ENCODE measurements at places on chromosomes 12 and 14.

DNA sequence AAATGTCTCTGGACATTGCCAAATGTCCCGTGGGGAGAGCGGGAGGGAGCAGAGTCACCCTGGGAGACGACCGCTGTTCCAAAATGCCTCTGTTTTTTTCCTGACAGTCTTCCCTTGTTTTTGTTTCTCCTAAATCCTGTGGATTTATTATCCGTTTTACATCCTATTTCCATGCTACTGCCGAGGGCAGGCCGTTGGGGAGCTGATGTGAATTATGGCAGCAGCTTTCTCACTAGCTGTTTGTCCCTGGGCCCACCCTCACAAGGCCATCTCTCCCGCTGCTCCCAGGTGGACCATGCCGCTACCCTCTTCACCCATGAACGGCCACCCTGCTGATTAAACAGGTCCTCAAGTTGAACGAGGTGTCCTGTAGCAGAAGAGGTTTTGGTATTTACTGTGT, 55.2 kb downstream of the FBXL14 start:
- no peak for DNase-seq

- DNase-seq: no peak
Measured at GRCh38 chr14:71783088-71783487, 149.1 kb upstream of the RGS6 start.

- no peak for DNase-seq
Measured at GRCh38 chr12:104345234-104346066, 41.9 kb downstream of the EID3 start.

GRCh38 chr12:30100741-30101140, 317.0 kb upstream of the TMTC1 start:
- no peak for DNase-seq

DNA sequence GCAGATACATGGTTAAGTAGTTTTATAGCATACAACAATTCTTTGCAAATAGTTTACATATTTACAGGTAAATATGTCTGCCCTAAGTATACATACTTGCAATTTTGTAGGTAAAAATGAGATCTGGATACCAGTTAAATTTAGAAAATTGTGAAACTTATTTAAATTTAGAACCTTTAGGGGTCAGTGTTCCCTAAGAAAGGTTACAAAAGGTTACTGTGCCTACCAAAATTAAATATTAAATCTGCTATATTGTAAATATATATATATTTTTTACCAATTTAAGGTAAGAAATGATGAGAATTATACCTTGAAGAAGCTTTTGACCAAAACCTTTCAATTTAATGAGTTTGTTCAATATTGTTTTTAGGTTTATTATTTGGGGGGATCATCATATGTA, 54.0 kb downstream of the MIPOL1 start:
- DNase-seq: no peak

DNA sequence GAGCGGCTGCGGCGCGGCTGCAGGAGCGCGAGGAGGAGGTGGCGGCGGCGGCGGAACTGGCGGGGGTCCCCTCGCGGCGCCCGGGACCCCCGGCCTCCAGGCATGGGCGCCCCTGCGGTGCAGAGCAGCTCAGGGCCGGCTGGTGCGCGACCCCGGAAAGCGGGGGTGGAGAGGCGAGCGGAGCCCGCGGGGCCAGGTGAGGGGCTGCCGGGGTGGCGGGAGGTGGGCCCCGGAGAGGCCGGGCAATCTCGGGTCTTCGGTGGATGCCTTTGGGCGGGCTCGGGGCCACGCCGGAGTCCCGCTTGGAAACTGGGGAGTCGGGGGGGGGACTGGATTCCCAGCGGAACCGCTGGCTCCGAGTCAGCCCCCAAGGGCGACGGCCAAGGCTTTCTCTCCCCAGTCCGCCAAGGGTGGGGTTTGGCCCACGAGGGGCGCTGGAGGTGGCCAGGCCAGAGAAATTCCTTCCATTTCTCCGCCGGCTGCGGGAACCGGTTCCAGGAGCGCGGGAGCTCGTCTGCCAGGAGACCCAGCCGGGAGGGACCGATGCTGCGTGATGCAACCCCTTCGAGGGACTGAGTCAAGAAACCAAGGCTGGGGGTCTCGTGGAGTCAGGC, 13.9 kb upstream of the NR4A1 start:
- DNase-seq: no peak

DNA sequence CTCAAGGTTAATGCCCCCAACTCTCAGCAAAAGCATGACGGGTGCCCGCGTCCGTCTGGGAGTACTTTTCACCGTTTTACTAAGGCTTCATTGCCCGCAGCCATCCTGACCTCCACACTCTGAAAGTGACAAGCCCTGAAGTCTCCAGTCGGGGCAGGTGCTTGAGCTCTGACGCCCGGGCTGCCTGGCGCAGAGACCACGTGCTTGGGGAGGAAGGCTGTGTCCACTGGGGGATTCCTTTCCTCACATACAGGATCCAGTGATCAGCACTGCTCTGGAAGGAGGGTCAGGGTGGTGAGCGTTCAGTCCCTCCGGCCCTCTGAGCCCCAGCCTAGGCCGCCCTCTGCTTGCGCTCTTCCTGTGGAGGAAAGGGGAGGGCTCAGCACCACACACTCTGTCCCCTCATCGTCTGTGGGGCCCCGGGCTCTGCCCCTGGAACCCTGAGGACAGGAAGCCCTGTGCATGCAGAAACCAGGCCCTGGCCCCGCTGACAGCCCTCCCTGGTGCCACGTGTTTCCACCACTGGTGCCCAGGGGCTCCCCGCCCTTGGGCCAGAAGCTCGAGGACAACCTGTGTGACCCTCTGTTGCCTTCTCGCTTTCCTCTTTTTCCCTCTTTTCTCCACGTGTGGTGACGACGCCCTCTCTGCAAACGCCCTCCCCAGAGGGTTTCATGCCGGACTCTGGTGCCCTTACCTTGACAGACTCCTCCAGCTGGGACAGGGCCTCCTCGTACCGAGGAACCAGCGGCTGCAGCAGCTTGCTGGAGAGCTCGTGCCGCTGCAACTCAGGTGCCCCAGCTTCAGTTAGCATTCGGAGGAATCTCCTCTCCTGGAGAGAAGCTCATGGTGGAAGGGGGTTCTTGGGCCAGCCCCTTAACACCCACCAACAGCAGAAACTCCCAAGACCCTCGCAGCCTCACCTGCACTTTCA, 4.9 kb downstream of the DDX51 start:
- DNase-seq: no peak

DNA sequence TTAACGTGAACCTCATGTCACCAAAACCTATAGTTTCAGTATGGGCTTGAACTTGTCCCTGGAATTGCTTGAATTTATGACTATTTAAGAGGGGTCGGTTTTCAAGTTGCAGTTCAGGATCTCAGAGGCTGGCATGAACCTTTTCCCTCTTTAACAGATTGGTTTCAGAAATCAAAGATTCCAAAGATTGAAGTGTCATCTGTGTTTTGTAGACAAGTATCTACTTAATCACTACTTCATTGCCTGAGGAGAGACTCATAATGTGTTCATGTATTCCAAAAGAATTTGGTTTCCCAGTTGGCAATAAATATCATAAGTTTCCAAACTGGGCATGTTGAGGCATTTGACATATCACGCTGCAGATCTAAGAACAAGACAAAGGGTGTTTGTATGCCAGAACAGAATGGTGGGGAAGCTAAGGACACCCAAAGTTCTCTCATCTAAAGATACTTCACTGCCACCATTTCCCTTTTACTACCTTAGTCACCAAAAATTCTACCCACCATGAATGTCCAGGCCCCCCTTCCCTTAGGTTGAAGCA, 199.5 kb downstream of the NUAK1 start:
- DNase-seq: no peak

GRCh38 chr12:812950-813349, 60.6 kb downstream of the WNK1 start:
- DNase-seq: no peak

GRCh38 chr12:89988188-89988915, 279.7 kb upstream of the ATP2B1 start:
- DNase-seq: no peak

GRCh38 chr14:96574633-96575632, 72.8 kb downstream of the PAPOLA start:
- DNase-seq: no peak

DNA sequence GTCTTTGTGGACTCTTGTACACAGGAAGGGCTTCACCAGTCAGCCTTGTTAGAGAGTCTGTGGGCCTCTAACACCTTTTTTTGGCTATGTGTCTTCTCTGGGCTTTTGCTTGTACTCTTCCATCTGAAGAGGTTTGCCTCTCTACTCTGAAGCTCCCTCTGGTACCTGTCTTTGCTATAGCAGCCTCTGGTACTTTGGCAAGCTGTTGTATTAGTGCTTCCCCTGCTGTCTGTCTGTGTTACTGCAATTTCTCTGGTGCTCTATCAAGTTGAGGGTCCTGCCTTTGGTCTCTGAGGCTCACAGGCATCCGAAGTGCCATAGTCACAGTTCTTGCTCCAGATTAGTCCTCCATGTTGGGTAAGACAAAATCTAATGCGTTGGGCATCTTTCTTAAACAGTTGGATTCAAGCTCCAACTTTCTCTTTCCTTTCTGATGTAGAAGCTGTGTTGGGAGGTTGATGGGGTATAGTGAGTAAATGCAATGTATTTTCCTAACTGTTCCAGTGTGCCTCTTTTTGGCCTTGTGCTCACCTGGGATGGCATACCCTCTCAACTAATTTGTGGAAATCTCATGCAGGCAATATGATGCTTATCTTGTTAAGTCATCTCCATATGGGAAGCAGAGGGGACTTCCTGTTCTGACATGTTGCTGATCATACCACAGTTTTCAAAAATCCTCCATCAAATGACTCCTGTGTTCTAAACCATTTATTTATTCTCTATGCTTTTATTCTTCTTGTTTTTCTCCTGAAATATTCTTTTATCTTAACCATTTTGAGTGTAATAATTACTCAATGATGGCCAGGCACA, 88.8 kb downstream of the ATF7IP start:
- peak; percentile 40 for DNase-seq

DNA sequence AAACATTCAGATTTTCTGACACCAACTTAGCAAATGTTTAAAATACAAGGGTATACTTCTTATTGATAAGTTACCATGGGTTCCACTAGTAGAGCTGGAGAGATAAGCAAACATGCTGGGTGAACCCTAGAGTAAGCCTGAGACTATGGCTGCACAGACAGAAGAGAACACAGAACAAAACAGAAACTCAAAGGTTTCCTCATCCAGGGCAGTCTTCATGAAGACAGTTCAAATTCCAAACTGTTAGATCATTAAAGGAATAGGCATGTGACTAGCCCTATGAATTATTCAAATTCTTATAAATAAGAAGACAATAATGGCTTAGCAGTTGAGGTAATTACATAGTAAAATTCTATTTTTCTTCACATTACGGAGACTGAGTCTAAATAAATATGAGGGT, 28.1 kb downstream of the BTBD7 start:
- no peak for DNase-seq

GRCh38 chr12:20472102-20472782, 103.9 kb downstream of the PDE3A start:
- DNase-seq: no peak

DNA sequence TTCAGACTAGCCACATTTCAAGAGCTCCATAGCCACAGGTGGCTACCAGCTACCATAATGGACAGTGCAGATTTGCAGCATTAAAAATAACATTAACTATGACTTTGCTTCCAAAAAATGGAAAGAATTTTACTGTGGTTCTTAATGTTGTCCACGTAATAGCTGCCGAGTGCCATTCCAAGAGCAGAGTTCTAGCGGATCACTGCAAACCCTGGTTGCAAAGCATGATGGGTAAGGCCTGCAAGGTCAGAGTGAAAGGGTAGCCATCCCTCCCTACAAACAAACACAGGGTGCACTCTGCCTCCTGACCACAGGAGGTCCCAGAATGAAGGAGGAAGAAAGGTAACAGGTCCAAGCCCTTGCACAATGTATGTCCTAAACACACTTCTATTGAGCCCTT, 157.6 kb downstream of the DPF3 start:
- DNase-seq: no peak

DNA sequence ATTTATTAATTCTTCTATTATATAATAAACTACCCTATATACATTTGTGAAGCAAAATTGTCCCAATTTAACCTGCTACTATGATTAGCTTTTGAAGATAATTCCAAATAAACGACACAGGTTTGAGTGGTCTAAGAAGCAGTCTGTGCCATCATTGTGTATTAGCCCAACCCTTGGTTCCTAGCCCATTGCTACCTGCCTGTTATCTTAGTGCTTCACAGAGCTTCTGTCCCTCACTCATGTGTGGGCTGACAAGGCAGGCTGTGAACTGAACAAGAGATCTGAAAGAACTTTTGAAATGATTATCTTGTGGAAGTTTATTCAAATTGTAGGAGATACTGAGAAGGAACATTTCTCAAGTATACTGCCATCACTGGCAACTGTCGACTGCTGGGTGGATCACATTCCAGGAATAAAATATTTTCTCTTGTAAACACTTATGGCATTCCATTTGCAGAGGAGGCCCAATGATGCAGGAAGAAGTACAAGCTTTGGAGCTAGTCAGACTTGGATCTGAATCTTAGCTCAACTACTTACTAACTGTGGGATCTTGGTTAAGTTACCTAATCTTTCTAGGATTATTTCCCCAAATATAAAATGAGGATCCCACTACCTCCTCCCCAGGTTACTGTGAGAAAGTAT, 7.8 kb upstream of the MTERF2 start:
- no peak for DNase-seq

GRCh38 chr12:12784911-12785814, at the start of gene APOLD1:
Gene APOLD1 (plus strand): TSS chr12:12785659. CDS start chr12:12785692, 33 bp downstream.
- DNase-seq: no peak

- DNase-seq: peak; percentile 76
Measured at GRCh38 chr12:2259369-2259768, 206.6 kb downstream of the CACNA1C start.

DNA sequence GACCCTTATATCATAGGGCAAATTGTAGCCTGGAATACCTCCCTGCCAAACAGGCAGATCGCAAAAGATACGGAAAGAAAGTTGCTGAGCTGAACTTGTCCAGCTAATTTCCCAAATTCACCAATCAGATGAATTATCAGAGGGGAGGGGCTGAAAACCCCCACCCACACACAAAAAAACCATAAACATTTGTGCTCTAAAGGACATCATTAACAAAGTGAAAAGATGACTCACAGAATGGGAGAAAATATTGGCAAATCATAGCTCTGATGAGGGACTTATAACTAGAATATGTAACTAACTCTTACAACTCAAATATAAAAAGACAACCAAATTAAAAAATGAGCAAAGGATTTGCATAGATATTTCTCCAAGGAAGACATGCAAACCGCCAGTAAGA, 36.3 kb downstream of the PTHLH start:
- no peak for DNase-seq

DNA sequence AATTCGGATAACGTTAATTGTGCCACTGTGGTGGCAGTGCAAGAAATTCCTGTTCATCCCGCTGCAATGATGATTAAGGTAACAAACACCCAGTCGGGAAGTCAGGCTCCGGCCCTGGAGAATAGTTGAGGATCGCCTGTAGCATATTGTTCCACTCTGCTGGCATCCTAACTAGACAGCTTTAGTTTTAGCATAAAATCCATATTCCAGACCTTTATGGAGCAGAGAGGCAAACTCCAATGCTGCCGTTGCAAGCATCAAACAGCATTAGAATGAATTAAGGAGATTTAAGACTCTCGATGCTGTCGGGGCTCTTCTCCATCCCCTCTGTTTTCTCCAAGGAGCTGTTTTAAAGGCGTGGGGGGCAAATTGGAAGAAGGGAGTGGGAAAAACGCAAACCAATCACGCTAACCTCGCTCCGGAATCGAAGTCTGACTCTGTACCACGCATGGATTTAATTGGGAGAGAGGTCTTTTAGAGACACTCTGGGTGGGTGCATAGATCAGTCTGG, 660.4 kb downstream of the VRK1 start:
- no peak for DNase-seq

- DNase-seq: peak; percentile 60
Measured at GRCh38 chr12:55659486-55660385, 23.0 kb downstream of the OR10P1 start.
